ENCODE measurements at places on chromosomes 16 and 17. TPM values are rescaled to one million over a fixed set of nuclear protein-coding genes. Genes with fewer than 3 reads are reported as not detected.

DNA sequence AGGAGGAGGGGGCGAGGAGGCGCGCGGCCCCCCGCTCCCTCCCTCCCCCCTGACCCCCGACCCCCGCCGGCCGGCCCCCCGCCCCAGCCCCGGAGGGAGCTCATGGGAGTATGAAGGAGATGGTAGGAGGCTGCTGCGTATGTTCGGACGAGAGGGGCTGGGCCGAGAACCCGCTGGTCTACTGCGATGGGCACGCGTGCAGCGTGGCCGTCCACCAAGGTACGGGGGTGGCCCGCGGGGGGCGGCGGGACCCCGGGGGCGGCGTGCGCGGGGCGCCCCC lies 390 bp downstream of the MLLT6 start:
- no peak for DNase-seq

DNA sequence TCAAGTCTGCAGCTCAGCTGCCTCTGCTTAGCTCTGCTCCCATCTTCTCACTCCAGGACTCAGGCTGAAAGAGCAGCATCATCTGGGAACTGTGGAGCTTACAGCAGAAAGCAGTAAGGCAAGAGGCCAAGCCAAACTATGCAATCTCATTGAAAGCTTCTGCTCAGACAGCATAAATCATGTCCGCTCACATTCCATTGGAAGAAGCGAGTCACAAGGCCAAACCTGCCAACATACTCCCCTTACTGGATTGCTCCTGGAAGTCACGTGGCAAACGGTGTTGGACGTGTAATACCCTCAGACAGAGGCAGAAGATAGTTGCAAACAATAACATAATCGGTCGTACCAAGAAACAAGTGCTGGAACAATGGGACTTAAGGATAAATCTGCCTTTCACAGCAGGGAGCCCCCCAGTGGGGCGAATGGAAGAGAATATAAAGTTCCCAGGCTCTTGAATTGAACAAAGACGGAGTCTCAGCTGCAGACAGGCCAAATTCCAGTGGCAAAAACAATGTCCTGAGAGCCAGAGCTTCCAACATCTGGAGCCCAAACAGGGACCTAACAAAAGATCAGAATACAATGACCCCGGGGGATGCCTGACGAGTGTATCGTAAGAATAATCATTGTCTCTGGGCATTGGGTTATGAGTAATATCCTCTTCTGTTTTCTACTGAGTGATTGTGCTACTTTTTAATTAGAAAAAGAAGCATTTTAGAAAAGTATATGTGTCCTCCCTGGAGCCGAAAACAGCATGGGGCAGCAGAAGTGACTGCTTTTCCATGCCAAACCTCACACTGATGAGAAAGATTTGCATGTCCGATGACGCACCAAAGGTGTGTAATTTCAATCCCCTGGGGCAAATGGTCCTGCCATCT lies 68.4 kb downstream of the CMC2 start:
- no peak for DNase-seq

DNA sequence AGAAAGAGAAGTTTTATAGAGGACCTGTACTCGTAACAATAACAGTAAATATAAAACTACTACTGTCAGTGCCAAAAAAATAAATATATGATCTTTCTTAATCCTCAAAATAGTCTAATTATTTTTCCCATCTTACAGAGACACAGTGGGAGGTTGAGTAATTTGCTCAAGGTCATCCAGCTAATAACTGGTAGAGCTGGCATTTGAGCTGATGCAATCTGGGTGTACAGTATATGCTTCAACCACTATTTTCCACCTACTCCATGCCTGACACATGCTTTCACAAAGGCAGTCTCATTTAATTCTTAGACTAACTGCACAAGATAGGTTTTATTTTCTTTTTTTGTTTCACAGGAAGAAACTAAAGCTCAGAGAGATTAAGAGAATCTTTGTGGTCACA lies 33.6 kb downstream of the PIGL start:
- peak; percentile 7 for DNase-seq

GRCh38 chr17:13635951-13636350 lies 34.2 kb upstream of the HS3ST3A1 start:
- DNase-seq, result no peak

- no peak for DNase-seq
These were observed 209.5 kb downstream of the AATF start for GRCh38 chr17:37158290-37158689.

GRCh38 chr17:35030780-35031179 lies 32.7 kb downstream of the RFFL start:
- no peak for DNase-seq

DNA sequence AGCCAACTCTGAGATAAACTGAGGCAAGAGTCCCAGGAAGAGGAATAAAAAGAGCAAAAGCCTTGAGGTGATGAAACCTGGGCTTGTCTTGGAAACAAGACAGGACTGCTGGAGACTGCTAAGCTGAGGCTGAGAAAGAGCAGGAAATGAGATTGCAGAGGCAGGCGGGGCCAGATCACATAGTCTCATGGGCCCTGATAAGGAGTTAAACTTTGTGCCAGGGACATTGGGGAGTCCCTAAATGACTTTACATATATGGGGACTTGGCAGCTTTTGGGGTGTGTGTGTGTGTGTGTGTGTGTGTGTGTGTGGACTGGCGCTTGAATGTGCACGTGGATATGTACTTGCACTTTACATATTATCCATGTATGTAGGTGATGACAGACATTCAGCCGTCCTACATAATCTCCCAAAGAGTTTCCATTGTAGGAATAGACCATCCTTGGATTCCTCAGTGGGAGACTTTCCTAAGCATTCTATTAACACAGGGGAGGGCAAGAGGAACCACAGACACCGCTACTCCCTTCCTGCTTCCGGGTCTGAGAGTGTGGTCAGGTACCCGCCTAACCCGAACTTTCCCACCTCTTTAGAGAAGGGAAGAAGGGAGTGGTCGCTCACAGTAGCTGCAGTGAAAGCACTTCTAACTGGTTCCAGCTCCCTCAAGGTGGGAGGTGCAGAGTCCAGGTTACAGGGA lies 123.1 kb downstream of the LYRM1 start:
- no peak for DNase-seq

GRCh38 chr17:69078864-69079263 lies 18.1 kb upstream of the ABCA9 start:
- DNase-seq, result no peak

DNA sequence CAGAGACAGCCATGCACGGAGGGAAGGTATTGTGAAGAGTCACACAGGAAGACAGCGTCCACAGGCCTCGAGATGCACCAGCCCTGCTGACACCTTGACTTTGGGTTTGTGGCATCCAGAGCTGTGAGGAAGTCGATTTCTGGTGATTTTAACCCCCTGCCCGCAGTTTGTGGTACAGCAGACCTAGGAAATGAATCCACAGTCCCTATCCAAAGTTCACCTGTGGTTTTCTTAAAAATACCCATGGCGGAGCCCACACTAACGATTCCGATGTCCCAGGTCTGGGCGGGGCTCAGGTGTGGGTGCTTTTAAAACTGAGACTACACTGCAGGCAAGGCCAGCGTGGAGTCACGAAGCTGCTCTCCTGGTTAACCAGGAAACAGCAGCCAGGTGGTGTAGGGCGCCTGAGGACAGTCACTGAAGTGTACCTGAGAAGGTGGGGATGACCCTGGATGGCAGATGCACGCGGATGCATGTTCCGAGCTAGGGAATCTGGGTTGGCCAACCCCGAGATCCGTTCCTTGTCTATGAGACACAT lies 14.4 kb upstream of the MEAK7 start:
- no peak for DNase-seq

DNA sequence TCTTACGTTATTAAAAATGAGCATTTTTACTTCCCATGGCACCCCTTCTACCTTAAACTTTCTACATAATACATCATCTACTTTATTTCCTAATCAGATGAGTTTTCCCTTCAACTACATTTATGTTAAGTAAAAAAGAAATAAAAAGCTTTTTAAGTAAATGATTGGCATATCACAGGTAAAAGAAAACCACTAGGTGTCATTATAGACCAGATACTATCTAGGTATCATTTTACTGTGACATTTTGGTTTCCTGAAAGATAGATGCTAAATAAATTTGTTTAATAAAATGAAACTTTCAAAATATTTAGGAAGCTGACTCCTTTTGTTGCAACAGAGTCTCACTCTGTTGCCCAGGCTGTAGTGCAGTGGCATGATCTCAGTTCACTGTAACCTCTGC lies 3.8 kb upstream of the CMTM1 start:
- no peak for DNase-seq

- no peak for DNase-seq
These were observed 502.8 kb upstream of the GOT2 start for GRCh38 chr16:59236804-59237458.

DNA sequence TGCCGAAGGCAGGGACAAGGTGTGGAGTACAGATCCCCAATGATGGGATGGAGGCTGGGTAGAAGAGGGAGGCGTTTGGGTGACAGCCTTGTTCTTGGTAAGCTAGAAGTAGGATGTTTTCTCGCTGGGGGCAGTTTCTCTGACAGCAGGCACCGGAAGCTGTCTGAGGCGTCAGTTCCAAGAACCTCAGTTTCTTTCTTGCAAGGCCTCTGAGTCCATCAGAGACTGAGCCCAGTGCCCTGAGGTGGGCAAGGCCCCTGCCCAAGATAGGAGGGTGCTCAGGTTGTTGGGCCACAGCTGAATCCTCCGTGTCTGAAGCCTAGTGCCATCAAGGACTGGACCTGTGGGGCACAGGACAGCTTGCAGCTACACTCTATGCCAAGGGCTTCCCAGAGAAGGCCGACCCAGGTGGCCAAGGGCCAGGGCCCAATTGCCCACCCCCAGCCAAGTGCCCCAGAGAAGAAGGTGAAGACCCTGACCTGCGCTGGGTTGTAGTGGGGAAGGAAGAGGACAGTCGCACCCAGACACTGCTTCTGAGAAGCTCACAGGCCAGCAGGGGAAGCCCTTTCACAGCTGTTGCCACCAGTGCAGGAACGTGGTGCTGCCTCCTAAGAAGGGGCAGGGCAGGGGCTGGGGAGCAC lies 13.1 kb downstream of the CYB5D2 start:
- no peak for DNase-seq

GRCh38 chr17:79033741-79034501 lies 10.0 kb downstream of the C1QTNF1 start:
- no peak for DNase-seq

DNA sequence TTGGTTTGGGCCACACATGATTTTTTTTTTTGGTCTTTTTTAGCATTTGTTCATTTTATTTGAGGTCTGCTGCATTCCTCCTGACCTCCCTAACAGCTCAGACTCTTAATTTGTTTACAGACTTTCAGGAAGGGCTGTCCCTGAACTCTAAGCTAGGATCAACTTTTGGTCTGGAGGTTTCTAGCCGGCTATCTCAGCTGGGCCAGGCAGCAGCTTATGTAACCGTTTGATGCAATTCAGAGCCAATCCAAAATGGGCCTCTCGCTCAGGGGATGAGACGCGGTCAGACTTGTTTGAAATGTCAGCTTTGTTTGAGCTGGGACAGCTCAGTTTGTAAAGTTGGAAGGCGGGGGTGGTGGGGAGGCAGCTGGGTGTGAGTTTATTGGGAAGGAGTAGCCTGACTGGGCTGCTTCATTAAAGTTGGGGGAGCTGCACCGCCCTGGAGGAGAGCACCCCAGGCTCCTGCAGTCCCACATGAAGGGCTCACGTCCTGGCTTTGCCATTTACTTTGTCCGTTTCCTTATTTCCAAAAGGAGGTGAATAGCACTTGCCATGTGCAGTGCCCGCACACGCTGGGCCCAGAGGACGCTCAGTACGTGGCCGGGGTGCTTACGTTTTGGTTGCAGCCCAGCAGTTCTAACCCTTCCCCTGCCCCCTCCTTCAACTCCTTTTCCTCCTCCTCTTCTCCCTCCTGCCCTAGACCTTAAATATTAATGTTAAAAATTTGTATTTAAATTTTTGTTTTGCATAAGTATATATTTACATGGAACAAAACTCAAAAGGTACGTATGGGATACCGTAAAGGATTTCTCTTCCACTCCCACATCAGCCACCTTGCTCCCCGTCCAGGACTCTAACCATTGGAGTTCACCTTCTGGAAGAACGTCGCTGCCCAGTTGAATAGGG lies 121.2 kb downstream of the SNX29 start:
- DNase-seq, result peak; percentile 33

DNA sequence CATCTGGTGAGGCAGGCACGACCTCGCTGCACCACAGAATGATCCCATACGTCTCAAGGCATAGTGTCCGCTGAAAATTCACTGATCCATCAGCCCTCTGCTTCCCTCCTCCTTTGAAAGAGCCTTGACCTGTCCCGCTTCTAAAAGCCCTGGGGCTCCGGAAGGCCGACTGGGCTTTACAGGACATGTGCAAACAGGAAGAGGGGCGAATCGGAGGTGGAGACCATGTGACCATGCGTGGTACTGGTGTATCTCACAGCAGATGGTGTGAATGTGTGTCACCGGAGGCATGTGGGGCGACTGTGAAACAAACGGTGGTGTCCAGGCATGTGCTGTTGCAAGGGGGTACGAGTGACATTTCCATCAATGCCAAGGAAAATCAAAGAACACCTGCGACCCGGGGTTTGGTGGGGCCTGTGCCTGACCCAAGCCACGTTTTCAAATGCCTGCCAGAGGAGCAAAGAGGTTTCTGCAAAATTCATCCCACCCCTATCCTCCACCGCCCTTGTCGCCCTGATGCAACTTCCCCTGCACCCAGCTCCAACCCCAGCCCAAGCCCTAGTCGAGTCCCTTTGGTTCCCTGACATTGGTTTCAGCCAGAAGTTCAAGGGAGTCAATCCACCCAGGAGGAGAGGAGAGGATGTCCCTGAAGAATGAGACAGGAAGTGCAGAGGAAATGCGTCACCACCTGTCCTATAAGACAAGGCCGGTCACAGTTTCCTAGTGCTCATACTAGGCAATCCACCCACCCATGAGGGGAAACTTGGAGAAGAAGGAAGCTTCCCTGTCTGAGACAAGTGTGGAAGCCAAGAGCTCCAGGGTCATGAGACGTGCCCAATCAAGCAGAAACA lies 5.9 kb upstream of the KCNJ18 start:
- DNase-seq, result no peak

DNA sequence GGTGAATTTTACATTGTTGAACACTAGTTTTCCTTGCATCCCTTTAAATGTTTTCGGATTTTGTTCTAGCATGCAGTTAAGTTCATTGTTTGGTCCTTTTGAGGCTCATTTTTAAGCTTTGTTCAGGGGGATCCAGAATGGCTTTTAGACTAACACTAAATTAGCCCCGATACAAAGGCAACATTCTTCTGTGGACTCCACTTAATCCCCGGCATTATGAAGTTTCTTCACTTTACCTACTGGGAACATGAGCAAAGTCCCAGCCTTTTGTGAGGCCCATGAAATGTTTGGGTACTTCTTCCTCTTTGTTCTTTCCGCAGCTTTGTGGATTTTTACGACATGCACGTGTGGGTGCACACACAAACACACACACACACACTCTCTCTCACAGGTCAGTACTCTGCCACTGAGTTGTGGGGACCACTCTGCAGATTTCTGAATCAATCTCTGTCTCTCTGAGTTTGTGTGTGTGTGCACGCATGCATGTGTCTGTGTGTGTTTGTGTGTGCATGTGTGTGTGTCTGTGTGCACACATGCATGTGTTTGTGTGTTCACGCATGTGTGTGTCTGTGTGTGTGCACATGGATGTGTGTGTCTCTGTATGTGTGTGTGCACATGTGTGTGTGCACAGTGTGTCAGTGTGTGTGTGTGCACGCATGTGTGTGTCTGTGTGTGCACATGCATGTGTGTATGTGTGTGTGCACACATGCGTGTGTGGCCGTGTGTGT lies 240.4 kb upstream of the TNRC6C start:
- no peak for DNase-seq

- DNase-seq, result no peak
These were observed 79.8 kb downstream of the JPH3 start for GRCh38 chr16:87681981-87682570.

GRCh38 chr16:56262148-56262547 lies 70.9 kb downstream of the GNAO1 start:
- DNase-seq, result no peak

Gene KRT23
- not detected for total RNA-seq

Gene ALOX12B
- 0.64 TPM for total RNA-seq

Gene CLEC3A
- not detected for total RNA-seq

Gene PTGES3L
- not detected for total RNA-seq

Gene SRCIN1
- 2.8 TPM for total RNA-seq

Gene MEFV
- 0.17 TPM for total RNA-seq

Gene SDK2
- total RNA-seq, result not detected

All from NCI-H460 (cell line).